Stimulated activated CD8-positive, alpha-beta memory T cell treated with anti-CD3 and anti-CD28 coated beads, Interleukin-4, amount 100 ng/mL, for 4 hours (primary cell): ENCODE measurements at places on chromosomes 3 and 15.

DNA sequence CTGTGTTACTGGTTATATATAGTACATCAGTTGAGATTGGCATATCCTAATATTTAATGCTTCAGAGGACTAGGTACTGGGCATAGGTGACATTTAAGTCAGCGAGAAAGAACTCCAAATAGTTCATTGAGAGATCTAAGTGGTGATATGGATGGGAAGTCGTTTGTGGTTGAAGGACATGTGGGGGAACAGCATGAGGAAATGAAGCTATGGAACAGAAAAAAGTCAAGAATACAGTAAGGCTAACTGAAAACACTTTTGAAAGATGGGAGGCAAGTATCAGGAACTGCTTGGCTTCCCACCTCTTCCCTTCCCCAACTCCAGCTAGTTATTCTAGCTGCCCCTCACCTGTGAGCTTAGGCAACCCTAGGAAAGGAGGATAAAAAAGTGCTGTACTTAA, 3.7 kb upstream of the MYO5A start:
- DNase-seq: no peak

DNA sequence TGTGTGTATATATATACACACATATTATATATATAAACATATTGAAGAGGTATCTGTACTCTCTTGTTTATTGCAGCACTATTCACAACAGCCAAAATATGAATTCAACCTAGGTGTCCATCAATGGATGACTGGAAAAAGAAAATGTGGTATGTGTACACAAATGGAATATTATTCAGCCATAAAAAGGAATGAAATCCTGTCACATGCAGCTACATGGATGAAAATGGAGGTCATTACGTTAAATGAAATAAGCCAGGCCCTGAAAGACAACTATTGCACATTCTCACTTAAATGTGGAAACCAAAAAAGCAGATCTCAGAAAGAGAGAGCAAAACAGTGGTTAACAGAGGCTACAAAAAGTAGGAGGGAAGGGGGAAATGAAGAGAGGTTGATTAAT, 49.5 kb downstream of the CEP70 start:
- no peak for DNase-seq

DNA sequence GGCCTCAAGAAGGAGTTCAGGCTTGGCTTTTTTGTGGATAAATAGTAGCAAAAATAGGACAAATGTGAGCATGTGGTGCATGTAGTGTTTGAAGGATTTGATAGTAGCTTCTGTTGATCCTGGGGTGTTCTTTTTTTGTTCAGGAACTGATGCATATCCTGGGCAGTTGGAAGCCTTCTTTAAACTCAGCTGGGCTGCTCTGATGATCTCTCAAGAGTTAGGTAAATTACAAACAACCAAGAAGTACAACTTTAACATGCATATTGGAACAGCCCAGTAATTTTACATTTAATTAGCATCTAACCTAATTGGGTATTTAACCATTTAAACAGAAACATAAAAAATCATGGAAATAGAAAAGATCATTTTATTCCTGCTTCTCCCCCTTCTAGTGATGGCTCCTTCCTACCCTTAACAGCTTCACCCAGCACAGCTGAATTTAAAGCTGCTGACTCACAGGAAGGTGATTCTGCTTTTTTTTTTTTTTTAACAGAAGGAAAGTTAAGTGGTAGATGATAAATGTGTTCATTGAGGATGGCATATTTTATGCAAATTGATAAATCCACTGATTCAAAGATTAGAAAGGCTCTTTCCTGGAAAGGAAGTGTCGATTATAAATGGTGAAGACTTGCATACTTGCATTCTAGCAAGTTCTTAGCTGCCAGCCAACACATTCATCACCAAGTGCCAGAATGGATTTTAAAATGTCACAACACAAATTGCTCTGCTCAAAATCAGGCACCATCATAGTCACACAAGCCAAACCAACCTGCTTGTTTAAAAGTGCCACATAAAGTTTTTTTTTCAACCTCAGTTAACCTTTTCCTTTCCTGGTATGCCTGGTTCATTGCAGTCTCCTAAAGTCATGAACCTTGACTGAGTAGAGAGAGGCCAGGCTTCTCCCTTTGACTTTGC, 20.0 kb downstream of the SLC35G2 start:
- DNase-seq: no peak

DNA sequence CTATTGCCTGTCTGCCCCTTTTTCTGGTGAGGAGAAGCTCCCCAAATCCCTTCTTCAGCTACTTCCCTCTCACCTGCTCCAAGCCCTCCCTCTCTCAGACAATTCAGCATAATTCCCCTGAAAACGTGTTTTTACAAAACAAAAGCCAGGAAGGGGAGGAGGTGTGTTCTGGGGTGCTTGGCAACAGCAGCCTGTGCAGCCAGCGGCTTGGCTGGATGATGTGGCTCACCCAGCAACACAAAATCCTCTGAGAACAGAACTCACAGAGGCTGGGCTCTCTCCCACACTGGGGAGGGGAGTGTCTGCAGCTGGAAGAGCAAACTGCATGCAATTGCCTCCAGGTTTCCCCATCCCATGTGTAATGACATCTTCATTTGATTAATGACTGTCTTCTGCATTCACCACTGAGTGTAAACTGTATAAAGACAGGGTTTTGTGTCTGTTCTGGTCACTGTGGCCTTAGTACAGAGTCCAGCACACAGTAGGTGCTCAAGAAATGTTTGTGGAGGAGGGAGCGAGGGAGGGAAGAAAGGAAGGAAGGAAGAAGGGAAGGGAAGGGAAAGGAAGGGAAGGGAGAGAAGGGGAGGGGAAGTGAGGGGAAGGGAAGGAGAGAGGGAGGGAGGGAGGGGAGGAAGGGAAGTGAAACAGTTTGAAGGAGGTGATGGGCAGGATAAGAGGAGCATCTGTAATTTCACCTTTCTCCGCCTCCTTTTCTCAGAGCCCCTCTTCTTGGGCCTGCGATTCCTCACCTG, 70.1 kb upstream of the GLCE start:
- DNase-seq: no peak

- DNase-seq: no peak
Observed at GRCh38 chr3:166934879-166935278, 445.2 kb downstream of the ZBBX start.

GRCh38 chr15:71275098-71275497, 159.8 kb downstream of the THSD4 start:
- no peak for DNase-seq
